ENCODE measurements at places on chromosomes 12 and 14. TPM values are rescaled to one million over a fixed set of nuclear protein-coding genes. Genes with fewer than 3 reads are reported as not detected.

The EGLN3 gene
- 0.14 TPM for total RNA-seq

The KRT5 gene
- total RNA-seq = 0.86 TPM

The ZFYVE26 gene
- total RNA-seq = 26.3 TPM

The NUAK1 gene
- total RNA-seq = 38.0 TPM

The GPR162 gene
- 13.7 TPM for total RNA-seq

The CSRNP2 gene
- 49.7 TPM for total RNA-seq

The BIN2 gene
- not detected for total RNA-seq

The SLCO1C1 gene
- 1.9 TPM for total RNA-seq

The FGD4 gene
- total RNA-seq = 44.8 TPM

The TPCN1 gene
- 28.3 TPM for total RNA-seq

The EIF2S3B gene
- 0.44 TPM for total RNA-seq

The AGAP2 gene
- 0.24 TPM for total RNA-seq

The KRT77 gene
- total RNA-seq = not detected

The KLHDC1 gene
- 1.6 TPM for total RNA-seq

The RNASE1 gene
- 182 TPM for total RNA-seq

The LMNTD1 gene
- not detected for total RNA-seq

The PLBD2 gene
- 46.8 TPM for total RNA-seq

The CSAD gene
- total RNA-seq = 21.1 TPM

The MLF2 gene
- 147 TPM for total RNA-seq

The PGF gene
- 254 TPM for total RNA-seq

The PPP1R36 gene
- total RNA-seq = 0.51 TPM

The NOS1 gene
- total RNA-seq = not detected

The HCAR1 gene
- total RNA-seq = not detected

The TAPBPL gene
- 9.9 TPM for total RNA-seq

The FBXO21 gene
- total RNA-seq = 41.7 TPM

The B4GALNT3 gene
- not detected for total RNA-seq

The RASSF9 gene
- 2.3 TPM for total RNA-seq

The ADAMTS20 gene
- total RNA-seq = not detected

The TGM1 gene
- 3.9 TPM for total RNA-seq

The SERPINA6 gene
- not detected for total RNA-seq

The AICDA gene
- total RNA-seq = not detected

The TBC1D30 gene
- 7.4 TPM for total RNA-seq

The PLEKHD1 gene
- total RNA-seq = not detected

The ADCK1 gene
- total RNA-seq = 4.2 TPM

The MTERF2 gene
- total RNA-seq = 6.7 TPM

The BEGAIN gene
- total RNA-seq = 0.46 TPM

The HOXC4 gene
- total RNA-seq = not detected

The KLRC2 gene
- total RNA-seq = not detected

The FOXN4 gene
- total RNA-seq = not detected

The RFX4 gene
- not detected for total RNA-seq

The HOXC9 gene
- total RNA-seq = 0.40 TPM

The RTL1 gene
- total RNA-seq = not detected

The CLEC14A gene
- total RNA-seq = 414 TPM

The PIANP gene
- total RNA-seq = 0.14 TPM

The OR6C2 gene
- not detected for total RNA-seq

The ACSS3 gene
- total RNA-seq = 0.53 TPM

The DENR gene
- 70.3 TPM for total RNA-seq

Data from endothelial cell of umbilical vein (primary cell).